ENCODE measurements at places on chromosomes 5 and 9.

DNA sequence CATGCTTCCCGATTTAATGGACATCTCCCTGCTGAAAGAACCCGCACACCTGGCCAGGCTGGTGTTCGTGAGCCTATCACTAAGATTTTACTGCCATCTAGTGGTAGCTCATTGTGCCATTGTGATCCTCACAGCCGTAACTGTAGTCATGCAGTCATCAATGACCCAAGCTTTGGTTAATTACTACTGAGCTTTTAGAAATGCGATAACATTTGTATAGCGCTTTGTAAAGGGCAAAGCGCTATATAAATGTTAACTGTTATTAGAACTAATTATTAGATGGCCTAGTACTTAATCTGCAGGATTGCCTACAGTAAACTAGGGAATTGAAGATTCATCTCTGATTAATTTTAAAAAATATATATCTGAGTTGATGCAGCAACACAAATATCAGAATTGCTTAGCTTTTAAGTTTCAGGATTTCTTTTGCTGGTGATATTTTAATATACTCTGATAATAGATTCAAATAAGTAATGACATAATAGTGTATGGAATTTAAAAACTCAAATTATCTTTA is 90.2 kb downstream of the HACD4 start:
- DNase-seq, result peak; percentile 38

DNA sequence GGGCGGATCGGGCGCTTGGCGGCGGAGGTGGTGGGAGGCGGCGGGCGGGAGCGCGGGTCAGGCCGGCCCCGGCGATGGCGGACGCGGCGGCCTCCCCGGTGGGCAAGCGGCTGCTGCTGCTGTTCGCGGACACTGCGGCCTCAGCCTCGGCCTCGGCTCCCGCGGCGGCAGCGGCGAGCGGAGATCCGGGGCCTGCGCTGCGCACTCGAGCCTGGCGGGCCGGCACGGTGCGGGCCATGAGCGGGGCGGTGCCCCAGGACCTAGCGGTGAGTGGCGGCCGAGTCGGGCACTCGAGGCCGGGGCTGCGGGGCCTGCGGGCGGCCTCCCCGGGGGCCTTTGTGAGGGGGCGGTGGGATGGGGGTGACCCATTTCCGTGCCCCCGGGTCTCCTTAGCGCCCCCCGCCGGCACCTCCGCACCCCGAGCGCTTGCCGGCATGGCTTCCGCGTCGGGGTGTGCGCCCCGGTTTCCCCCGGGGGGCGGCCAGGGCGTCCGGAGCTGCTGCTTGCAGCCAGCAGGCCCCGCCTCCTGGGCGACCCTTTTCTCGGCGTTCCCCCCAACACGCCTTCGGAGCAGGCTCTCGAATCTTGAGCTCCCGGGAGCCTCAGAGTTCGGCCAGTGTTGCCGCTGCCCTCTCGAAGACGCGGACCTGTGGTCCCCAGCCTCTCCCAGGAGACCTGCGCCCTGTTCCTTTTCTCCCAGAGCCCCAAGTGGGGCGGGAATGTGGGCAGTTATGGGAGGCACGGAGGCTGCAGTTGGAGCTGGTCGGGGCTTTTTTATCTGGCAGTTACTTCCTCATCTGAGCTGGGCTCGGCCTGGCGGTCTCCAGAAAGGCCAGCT is 456 bp downstream of the KDM3B start:
- DNase-seq, result peak; percentile 69

GRCh38 chr5:67019065-67019845 is 177.3 kb downstream of the CD180 start:
- DNase-seq, result no peak

- DNase-seq, result no peak
These were observed 53.7 kb downstream of the TGFBR1 start for GRCh38 chr9:99158629-99159028.

GRCh38 chr5:133942614-133943474 is 25.6 kb downstream of the C5orf15 start:
- no peak for DNase-seq

GRCh38 chr5:180990086-180990881 is 1.6 kb downstream of the BTNL3 start:
- DNase-seq, result no peak

- DNase-seq, result no peak
These were observed 33.6 kb upstream of the SARDH start for GRCh38 chr9:133771486-133772482.

GRCh38 chr5:16597946-16598694 is 18.7 kb downstream of the RETREG1 start:
- no peak for DNase-seq

DNA sequence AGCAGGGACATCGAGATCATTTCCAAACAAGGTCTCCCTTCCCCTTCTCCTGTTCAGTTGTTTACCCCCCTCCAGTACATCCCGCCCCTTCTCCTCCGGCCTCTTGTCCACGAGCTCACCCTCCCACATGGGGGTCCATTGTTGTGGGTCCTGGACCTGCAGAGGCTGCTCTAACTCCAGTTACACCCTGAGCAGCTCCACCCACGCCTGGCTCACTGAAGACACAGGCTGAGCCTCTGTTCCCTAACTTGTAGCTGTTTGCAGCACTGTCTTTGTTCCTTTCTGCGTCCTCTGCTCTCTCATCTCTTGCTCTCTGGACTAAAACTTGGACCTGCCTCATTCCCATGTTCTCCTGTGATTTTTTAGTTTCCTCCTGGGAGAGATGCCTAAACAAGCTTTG is 377.5 kb downstream of the MED10 start:
- no peak for DNase-seq

- DNase-seq, result no peak
These were observed 84.3 kb downstream of the MRPS27 start for GRCh38 chr5:72235725-72236124.

DNA sequence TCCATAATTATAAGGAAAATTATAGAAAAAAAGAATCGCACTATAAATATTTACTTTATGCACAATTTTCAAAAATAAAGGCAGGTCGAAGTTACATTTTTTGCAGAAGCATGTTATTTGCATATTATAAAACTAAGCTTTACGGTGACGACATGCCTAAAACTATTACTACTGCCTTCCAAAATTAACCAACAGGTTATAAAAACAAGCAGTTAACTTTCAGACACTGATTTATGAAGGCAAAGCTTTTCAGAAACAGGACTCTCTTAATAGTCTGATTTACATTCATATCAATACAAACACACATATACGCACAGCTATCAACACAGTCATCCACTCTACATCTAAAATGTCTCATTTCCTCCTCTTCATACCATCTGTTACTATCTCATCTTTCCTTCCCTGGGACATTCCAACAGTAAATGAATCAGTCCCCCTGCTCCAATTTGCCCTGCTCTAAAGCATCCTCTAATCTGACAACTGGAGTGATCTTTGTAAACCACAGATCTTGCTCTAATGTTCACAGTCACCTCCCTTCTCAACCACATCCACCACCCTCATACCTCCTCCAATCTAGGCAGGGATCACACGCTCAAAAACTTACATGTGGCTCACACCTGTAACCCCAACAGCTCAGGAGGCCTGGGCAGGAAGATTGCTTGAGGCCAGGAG is 21.6 kb downstream of the FBXW11 start:
- no peak for DNase-seq

DNA sequence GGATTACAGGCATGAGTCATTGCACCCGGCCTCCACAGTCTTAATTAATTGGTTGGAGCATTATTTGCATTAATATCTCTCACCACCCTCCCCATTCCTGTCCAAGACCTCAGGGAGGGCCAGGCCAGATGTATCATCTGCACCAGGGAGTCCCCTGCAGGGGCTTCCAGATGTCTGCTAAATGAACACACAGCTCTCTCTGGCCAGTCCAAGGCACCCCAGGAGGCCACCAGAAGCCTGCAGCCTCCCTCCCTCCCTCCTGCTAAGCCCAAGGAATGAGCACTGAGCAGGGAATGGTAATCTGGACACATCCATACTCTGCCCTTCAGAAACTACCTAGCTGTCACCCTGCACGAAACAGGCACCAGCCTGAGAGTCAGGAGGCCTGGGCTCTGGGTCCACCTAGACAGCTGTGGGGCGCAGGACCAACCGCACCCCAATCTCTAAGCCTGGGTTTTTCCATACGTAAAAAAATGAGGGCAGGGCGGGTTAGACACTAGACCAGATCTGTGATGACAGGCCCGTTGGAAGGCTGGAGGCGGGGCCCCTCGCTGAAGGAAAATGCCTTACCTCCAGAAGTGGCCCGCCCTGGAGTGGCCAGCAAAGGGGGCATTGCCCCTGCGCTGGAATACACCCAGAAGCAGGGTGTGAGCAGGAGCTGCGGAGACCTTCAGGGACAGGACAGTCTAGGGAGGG is 8.3 kb downstream of the CIZ1 start:
- DNase-seq, result no peak

GRCh38 chr5:32504989-32505596 is 60.6 kb upstream of the ZFR start:
- DNase-seq, result no peak

Measured in T-helper 1 cell (primary cell).